ENCODE measurements at places on chromosomes 13 and 19.

DNA sequence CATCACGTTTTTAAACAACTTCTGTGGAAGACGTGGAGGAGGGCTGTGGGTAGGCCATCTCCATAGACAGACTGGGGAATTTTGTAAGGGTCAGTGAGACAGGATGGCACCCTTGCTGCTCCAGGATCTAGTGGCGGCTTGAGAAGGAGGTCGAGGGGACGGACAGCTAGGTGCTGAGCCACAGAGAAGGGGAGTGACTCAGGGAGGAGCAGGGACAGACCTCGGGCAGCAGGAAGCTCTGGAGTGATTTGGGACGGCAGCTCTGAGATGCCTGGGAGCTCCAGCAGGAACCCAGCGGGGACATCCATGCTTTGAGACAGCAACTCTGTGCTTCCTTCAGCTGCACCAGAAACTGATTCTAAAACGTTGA is 169.1 kb upstream of the SOX1 start:
- DNase-seq, result no peak

DNA sequence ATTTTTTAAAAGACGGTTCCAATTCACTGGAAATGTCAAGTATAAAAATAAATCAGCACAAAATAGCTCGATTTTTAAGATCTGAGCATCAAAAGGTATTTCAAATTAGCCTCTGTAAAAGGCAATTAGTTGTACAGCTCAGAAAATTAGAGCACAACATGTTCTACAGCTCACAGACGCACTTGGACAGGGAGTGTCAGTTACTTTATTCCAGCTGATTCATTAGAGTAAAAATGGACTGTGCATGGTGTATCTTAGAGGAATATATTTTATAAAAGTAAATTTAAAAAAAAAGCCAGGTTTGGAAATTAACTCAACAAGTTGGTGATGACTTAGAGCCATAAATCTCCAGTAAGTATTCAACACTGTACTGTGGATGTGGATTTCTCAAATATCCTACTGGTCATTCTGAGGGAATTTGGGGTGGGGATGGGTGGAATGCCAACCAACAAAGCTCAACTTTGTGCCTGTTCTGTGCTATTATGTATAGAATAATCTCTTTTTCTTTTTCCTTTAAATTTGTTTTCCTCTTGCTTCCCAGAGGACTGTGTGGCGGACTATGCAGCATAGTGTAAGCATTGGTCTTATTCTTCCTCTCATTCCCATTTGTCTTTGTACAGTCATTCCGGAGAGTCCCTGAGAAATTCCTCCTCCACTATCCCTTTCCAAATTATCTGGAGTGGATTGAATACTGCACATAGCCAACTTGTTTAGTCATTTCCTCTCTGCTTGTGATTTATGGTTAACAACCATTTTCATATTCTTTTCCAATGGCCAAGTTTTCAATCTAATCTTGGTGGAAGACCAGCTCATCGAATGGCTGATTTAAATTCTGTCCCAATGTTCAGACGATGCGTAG is 169.3 kb downstream of the DCT start:
- no peak for DNase-seq

DNA sequence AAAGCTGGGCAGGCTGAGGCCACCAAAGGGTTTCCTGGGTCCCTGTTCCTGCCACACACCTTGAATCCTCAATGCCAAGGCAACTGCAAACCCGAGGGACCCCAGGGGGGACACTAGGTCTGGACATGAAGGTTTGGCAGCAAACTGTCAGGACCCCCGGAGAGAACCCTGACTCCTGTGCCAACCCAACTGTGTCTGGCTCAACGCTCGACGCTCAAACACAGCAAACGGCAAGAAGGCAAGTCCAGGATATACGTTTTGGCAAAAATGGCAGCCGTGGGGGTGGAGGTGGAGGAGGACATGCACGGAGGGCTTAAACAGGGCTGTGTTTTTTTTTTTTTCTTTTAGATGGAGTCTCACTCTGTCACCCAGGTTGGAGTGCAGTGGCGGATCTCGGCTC is 73.0 kb downstream of the GADD45B start:
- DNase-seq, result no peak

GRCh38 chr19:40284501-40285352 is at the start of gene AKT2:
TSS of gene AKT2 (minus strand) at chr19:40285345. CDS start at chr19:40265267, 20,078 bp downstream.
- no peak for DNase-seq

DNA sequence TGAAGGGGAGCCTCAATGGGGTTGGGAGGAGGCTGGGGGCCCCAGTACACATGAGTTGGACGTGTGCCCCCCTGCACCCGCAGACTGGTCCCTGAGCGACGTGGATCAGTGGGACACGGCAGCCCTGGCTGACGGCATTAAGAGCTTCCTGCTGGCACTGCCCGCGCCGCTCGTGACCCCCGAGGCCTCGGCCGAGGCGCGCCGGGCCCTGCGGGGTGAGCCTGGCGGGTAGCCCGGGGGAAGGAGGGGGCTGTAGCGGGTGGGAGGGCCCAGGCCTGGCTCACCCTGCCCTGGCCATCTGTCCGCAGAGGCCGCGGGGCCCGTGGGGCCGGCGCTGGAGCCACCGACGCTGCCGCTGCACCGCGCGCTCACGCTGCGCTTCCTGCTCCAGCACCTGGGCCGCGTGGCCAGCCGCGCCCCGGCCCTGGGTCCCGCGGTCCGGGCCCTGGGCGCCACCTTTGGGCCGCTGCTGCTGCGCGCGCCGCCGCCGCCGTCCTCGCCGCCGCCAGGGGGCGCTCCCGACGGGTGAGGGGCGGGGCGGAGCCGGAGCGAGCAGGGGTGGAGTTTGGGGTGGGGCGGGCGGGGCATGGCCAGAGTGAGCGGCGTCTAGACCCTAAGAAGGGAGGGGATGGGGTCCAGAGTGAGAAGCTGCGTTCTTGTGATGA is 8.1 kb downstream of the PIK3R2 start:
- DNase-seq, result no peak

GRCh38 chr13:23159205-23159759 is 21.5 kb upstream of the SGCG start:
- no peak for DNase-seq

GRCh38 chr13:23003446-23003845 is 177.3 kb upstream of the SGCG start:
- no peak for DNase-seq

DNA sequence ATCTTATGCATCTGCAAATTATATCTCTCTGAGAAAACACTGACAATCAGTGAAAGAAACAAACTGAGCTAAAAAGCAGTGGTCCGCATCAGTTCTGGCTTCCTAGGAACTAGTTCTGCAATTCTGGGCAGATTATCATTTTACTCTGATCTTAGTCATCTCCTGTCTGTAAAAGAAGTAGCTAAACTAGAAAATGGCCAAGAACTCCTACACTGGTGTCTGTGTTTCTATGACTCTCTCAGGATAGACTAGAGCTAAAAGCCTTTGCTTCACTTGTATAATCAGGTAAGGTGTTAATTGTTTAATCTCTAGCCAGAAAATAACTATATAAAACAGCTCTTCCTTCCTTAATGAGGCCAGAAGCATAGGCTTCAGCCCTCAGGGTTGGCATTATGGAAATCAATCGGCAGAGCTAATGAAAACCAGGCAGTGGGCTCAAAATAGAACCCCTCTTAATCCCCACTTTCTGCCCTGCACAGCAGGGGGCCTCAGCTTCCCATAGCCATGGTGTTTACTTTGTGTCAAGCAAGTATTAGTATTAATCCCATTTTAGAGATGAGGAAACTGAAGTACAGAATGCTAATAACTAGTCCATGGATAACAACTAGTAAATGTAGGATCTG is 459.2 kb downstream of the FGF14 start:
- DNase-seq, result no peak

DNA sequence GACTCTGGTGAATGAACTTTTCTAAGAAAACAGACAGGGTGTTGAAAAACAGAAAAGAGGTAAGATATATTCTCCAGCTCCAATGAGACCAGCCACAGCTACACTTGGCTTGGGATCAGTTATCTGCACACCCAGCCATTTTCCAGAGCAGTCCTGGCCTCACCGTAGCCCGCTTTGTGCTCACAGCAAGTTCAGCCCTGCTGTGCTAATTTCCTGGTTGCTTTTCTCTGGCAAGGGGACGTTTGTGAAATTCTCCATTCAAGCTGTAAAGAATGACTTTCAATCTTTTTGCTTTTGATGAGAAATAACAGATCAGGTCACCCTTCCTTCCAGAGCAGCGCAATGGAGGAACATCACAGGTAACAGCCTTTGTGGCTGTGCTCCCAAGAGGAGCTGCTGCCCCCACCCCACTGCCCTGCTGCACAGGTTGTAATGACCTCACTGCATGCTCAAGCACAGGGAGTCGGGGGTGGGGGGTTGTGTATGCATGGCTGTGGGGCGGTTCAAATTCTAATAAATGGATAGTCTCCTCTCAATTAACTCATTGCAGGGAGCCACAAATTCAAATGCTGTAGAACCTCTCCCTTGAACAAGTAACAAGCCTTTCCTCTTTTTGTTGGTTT is 516.6 kb upstream of the NBEA start:
- no peak for DNase-seq

DNA sequence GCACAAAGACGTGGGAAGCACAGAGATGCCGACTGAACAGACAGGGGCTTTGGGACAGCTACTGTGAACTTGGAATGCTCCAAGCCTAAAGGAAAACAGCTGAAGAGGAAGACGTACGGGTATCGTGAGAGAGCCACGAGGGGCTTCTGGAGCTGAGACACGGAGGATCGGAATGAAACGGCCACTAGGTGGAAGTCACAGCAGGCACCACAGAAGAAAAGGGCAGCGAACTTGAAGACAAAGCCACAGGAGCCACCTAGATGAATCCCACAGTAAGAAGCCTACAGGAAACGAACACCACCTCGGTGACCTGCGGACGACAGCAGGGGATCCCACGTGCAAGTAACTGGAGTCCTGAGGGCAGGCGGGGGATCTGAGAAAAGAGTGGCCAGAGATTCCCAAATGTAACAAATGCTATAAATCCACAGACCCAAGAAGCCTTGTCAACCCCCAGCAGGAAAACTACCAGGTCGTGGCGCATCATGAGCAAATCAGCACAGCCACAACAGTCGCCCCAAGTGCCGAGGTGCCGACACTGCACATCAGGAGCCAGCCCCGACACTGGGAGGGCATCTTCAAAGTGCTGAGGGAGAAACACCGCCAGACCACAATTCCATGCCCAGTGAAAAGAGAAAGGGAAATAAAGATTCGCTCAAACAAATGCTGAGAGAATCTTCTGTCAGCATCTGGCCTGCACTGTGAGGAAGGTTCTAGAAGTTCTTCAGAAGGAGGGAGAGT is 39.3 kb upstream of the ISYNA1 start:
- no peak for DNase-seq

DNA sequence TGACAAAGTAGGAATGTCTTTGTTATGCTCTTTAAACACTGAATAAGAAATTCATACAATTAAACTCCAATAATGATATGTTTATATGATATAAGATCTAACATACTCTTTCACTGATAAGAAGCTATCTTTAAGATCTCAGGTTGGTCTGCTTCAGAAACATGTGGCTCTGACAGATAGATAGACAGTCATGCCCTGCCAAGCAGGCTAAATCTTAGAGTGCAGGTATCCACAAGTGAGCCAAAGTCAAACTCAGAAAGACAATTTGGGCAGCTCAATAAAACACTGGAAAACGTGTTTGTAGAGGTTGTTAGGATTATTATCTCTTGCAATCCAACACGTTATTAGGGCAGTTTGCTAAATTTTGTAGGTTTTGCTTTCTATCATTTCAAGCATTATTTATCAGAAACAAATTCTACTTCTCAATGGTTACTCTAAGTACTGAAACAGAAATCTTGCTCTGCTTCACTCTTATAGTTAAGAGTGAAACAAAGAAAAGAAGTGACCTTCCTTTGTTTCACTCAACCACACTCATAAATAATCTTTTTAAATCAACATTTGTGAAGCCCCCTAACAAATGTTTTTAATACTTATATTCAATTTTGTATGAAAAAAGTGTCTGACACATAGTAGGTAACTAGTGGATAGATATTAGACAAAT is 1255.6 kb downstream of the DIAPH3 start:
- no peak for DNase-seq

GRCh38 chr13:22017226-22017625 is 346.4 kb downstream of the FGF9 start:
- no peak for DNase-seq

Measured in NCI-H1417 treated with DMSO at 0.1 percent for 48 hours (cell line).